GM23338 (cell line): ENCODE measurements at places on chromosomes 5 and 9. TPM values are rescaled to one million over a fixed set of nuclear protein-coding genes. Genes with fewer than 3 reads are reported as not detected.

UGT3A1 gene
- polyA plus RNA-seq: 1.4 and 1.6 TPM in 2 replicates

CNTFR gene
- polyA plus RNA-seq: 0.59 and 0.73 TPM in 2 replicates

ANKRD20A1 gene
- 0.59 and 0.91 TPM in 2 replicates for polyA plus RNA-seq

SYK gene
- 1.5 and 2.2 TPM in 2 replicates for polyA plus RNA-seq

SLC9A3 gene
- polyA plus RNA-seq: 0.39 and 0.75 TPM in 2 replicates

GABBR2 gene
- polyA plus RNA-seq: 0.49 and 0.89 TPM in 2 replicates

NUP214 gene
- 36.0 and 44.5 TPM in 2 replicates for polyA plus RNA-seq

LVRN gene
- 0.24 and 0.31 TPM in 2 replicates for polyA plus RNA-seq

AQP3 gene
- polyA plus RNA-seq: 1.4 and 1.6 TPM in 2 replicates

DDX4 gene
- polyA plus RNA-seq: not detected in 2 replicates

SLC27A4 gene
- polyA plus RNA-seq: 7.9 and 9.9 TPM in 2 replicates

HAVCR1 gene
- not detected in 2 replicates for polyA plus RNA-seq

SLC25A2 gene
- not detected in 2 replicates for polyA plus RNA-seq

PCDH1 gene
- 26.2 and 27.8 TPM in 2 replicates for polyA plus RNA-seq

HTR4 gene
- polyA plus RNA-seq: not detected in 2 replicates

PLK2 gene
- 12.0 and 13.5 TPM in 2 replicates for polyA plus RNA-seq

MELK gene
- polyA plus RNA-seq: 32.3 and 37.2 TPM in 2 replicates

PSAT1 gene
- polyA plus RNA-seq: 386 and 414 TPM in 2 replicates
